ENCODE measurements at places on chromosomes 5 and 9.

- DNase-seq: no peak
These were observed 22.4 kb downstream of the NANS start for GRCh38 chr9:98078895-98079294.

GRCh38 chr9:89422151-89422975 is 75.5 kb downstream of the SEMA4D start:
- DNase-seq: no peak

- DNase-seq: peak; percentile 44
These were observed 81.8 kb downstream of the ZNF618 start for GRCh38 chr9:113957821-113958341.

DNA sequence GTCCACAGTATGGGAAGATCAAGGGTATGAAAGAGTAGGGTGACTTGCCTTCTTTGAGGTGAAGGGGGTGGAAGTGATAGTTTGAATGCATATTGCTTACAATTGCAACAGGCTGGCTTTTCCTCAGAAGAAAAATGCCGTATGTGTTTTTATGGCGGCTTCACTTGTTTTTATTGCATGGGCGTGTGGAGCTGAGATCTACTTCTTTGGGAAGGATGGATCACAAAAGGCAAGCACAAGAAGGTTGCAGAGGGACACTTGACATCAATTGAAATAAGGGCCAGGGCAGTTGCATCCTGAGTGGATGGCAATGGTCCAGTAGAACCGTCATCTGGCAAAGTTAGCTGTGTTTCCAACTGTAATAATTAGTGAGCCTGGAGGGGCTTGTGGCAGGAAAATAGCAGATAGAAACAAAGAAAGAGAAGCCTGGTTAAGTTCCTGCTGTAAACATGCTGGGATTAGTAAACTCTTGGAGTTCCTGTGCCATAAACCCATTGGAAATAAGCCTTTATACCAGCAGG is 138.4 kb downstream of the NTRK2 start:
- no peak for DNase-seq

DNA sequence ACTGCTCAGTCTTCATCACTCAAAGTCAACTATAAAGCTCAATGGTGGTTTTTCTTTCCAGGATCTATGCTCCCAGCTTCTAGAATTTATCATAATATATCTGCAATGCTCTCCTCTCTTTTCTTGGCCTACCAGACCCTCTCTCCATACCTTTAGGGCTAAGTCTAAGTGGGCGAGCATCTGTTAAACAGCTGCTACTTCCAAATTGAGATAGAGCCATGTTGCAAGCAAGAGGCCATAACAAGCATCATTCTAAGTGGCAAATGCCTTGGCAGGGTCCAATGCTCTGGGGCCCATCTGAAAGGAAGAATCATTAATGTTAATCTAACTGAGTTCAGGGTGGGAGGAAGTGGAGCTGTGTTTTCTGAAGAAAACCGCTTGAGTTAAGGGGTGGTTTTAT is 324.0 kb downstream of the TLR4 start:
- DNase-seq: no peak
